Fibroblast of skin of back (primary cell): ENCODE measurements at places on chromosomes 16 and 17.

DNA sequence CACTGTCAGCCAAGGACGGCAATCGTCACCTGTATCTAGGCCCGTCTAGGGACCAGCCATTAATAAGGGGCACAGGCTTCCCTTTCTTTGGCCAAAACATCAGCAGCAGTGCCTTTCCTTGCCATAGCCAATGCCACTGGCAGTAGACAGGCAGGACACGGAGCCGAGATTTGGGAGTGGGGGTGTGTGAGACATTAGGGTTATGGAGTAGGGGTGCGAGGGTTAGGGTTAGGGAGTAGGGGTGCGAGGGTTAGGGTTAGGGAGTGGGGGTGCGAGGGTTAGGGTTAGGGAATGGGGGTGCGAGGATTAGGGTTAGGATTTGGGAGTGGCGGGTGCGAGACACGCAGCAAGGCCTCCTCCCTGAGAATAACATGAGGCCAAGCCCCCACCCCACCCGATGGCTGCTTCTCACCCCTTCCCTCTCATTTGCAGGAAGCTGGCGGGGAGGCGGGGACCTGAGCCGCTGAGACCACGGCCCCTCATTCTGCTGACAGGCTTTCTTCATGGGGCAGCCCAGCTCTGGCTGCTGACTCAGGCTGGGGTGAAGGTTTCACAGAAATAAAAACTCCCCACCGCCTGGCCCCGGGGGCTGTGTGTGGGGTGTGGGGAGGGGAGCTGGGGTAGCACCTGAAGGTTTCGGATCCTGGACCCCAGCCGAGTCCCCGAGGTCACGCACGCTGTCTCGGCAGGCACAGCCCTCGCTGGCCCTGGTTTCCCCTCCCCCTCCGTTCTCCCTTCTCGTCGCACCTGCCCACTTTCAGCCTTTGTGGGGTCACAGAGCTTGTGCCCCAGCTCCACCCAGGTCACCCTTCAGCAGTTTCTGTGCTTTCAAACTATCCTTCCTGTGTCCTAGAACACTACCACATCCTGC is 93.8 kb downstream of the PGS1 start:
- DNase-seq = no peak

DNA sequence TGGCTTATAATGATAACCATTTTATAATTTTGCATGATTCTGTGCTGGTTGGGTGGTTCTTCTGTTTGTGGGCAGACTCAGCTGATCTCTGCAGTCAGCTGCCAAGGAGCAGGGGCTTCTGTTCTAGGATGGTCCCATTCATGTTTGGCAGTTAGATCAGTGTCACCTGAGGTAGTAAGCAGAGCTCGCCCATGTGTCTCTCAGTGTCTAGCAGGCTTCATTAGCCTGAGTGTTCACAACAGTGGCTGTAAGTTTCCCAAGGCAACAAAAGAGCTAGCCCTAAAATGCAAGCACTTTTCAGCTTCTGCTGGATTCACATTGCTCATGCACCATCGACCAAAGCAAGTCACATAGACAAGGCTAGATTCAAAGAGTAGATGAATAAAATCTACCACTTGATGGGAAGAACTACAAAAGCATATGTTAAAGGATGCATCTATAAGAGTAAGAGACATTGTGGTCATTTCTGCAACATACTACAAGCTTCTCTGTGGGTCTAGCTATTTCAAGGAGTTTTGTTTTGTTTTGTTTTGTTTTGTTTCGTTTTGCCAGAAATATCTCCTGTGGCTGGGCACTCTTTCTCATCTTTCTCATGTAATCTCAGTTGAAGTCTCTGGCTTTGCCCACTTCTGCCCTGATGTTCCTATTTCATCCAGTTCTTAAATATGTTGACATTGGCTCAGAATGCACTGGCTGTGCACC is 180.8 kb downstream of the HS3ST4 start:
- DNase-seq = no peak

GRCh38 chr16:3148256-3149192 is 13.7 kb downstream of the ZNF213 start:
- DNase-seq = no peak

- DNase-seq = peak; percentile 71
These were observed 76.8 kb upstream of the LGALS9 start for GRCh38 chr17:27554152-27554551.

- DNase-seq = no peak
These were observed 22.2 kb downstream of the SLC43A2 start for GRCh38 chr17:1606352-1606985.

DNA sequence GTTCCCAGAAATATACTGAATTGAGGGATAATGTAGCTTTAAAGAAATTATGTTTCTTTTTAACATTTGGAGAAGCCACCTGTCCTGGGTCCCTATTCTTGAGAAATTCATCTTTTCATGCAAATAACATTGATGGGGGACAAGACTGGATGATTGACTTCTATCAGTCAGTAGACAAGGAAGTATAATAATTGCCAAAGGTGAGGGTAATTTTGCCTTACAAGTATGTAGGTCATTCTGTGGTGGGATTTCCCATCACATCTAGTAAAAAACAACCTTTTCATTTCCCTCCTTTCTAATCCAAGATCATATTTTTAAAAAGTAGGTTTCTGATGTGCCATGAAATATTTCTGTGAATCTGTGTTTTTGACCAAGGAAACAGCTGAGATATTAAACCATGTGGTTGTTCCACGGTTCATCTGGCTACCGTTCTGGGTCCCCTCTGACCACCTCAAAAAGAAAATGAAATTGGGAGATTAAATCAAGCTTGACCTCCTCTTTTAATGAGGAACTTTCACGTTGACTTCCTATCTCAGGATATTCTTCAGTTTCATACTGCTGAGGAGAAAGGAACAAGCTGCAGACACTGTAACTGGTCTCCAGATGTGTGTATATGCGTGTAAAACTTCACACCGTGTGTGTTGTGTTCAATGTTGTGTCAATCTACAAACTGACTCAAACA is 138.6 kb downstream of the MAP2K6 start:
- DNase-seq = no peak

DNA sequence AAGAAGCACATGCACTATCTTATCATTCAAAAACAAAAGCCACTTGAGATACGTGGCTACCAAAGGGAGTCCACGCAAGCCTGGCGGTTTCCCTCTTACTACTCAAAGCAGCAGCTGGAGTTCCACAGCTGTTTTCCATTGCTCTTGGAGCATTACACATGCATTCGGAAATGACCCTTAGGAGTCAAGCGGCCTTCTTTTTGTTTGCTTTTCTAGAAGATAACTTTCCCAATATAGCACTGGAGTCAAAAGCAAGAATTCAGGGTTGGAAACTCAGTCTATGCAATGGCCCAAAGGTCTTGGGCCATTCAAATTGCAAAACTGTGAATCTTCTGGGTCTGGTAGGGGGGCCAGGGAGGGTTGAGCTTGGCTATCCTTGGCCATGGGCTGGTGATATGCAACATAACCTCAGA is 97.8 kb upstream of the MAF start:
- DNase-seq = peak; percentile 75

GRCh38 chr16:48444574-48444973 is 59.4 kb upstream of the SIAH1 start:
- peak; percentile 94 for DNase-seq

- DNase-seq = no peak
These were observed 9.1 kb upstream of the SLC47A2 start for GRCh38 chr17:19725486-19725885.

- DNase-seq = no peak
These were observed 13.8 kb downstream of the CPNE7 start for GRCh38 chr16:89589241-89589926.

GRCh38 chr16:9869776-9870175 is 312.5 kb downstream of the GRIN2A start:
- no peak for DNase-seq

GRCh38 chr17:81349397-81350319 is 45.6 kb upstream of the BAHCC1 start:
- peak; percentile 66 for DNase-seq

DNA sequence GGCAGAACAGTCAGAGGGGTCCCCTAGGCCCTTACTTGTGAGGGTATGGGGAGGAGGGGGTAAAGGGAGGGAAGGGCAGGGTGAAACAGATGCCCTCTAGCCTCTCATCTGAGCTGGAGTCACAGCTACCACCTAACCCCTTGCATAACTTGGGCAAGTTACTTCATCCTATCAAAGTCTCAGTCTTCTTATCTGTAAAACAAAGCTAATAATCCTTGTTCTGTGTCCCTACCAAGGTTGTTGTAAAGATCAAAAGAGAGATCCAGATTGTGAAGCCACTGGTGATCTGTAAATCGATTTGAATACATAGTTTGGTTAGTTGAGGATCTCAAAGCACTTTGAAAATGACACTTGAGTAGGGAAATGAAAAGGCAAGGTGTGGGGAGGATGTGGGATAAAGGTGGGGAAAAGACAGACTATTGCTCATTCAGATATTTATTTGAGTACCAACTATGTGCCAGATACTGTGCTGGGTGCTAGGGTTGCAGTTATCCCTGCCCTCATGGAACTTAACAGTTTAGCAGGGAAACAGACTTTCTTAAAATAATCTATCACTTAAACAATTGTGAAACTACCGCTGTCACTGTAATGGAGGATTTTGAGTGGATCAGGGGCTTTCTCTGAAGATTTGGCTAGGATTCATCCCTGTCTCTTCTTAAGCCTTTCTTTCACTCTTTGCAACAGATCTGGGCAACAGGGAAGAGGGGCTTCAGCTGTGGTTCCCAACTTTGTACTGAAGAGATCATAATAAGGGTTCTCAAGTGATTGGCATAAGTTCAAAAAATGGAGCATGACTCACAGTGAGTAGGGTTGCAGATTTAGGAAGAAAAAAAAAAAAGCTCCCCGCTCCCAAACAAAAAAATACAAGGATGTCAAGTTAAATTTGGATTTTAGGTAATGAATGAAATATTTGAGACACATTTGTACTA is 3.0 kb downstream of the HEATR9 start:
- DNase-seq = peak; percentile 53

GRCh38 chr16:84995663-84996062 is 15.7 kb downstream of the ZDHHC7 start:
- DNase-seq = no peak

GRCh38 chr17:73293031-73293430 is 18.8 kb downstream of the CDC42EP4 start:
- DNase-seq = no peak

- peak; percentile 43 for DNase-seq
These were observed 759 bp downstream of the ALKBH5 start for GRCh38 chr17:18184143-18185031.

- DNase-seq = no peak
These were observed 13.5 kb downstream of the KIF18B start for GRCh38 chr17:44933824-44934744.

- peak; percentile 40 for DNase-seq
These were observed 13.1 kb downstream of the SLC22A31 start for GRCh38 chr16:89187032-89187769.

- peak; percentile 23 for DNase-seq
These were observed 913 bp downstream of the SLC13A5 start for GRCh38 chr17:6712058-6712853.

DNA sequence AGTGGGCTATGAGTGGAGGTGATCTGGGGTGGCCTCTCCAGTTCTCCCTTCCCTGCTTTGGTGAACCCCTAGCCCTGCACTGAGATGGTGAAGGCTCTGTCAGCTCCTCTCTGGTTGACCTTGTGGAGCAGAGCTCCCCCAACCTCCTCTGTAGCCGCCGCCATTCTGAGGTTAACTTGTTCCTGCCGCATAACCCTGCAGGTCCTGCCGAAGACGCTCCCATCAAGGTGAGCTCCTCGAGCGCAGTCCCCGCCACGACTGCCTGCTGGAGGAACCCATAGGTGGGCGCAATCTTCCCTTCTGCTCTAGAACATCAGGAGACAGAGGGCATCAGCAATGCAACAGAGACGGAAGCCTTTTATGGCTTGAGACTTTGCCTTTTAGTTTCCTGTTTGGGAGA is 15.2 kb upstream of the SLC47A2 start:
- no peak for DNase-seq

DNA sequence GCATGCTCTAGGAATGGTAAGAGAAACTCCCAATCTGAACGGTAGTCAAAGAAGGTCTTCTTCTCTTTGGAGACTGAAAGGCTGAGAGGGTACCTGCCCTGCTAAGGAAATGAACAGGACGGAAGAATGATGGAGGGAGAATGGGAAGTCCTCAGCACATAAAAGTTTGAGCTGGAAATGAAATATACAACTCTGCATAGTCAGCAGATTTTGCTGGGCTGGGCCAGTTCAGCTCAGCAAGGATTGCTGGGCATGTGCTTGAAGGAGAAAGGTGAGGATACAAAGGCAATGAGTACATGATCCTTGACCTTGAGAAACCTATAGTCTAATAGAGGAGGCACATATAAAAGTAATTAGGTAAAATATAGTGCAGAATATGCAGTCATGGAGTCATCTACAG is 669.3 kb downstream of the MAF start:
- no peak for DNase-seq

DNA sequence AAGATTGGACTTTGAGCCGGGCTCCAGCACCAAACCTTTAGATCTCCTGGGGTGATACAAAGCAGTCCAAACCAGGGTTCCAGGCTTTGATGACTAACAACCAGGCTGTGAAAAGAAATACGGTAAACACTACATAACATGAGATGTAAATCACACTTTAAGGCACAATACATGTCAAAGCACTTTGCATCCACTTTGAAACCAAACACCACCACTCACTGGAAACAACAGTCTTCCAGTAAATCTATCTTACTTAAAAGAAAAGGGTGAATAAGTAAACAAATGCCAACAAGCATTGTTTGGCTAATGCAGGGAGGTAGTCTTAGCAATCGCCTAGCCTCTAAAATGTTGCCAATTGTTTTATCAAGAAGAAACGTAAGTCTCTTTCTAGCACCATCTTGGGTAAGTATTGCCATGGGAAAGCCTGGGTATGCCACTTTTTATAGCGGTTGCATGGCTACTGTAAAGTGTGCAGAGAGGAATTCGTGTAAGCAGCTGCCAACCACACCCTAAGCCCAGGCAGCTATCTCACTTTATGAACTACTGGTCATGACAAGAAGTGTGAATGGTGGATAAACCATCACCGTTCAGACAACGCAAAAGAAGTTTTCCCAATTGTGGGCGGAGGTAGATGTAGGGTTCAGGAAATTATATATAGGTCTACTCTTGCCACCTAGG is 267.4 kb upstream of the PSMD7 start:
- no peak for DNase-seq

- no peak for DNase-seq
These were observed 146.8 kb downstream of the CYLD start for GRCh38 chr16:50888486-50889261.

DNA sequence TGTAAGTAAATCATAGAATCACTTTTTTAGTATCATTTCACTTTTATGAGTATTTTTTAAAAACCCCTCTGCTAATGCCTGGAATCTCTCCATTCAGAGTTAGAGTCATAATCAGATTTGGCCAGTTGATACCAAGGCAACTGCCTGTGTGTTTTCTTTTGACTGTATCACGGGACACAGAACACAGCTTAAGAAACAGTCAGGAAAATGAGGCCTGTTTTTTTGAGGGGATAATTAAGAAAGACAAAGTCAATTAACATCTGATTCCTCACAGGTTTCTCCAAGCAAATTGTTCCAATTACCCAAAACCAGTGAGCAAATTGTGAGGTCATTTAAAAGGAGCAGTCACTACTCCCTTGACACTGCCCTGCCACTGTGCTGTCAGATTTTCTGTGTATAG is 944.5 kb upstream of the SOX9 start:
- DNase-seq = no peak

DNA sequence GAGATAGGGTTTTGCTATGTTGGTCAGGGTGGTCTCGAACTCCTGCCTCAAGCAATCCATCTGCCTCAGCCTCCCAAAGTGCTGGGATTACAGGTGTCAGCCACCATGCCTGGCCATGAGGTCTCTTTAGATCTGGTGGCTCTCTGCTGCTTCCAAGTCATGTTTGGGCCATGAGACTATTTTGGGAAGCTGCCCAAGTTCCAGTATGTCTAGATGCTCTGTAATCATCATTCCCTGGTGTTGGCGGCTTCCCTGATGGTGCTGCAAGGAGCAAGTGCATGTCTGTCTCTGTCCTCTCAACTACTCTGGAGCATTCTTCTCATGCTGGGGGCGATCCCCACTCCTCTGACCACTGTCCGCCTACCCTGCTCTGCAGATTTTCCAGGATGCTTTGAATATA is 6.4 kb upstream of the ODF4 start:
- DNase-seq = no peak
